ENCODE measurements at places on chromosomes 4 and X. TPM values are rescaled to one million over a fixed set of nuclear protein-coding genes. Genes with fewer than 3 reads are reported as not detected.

- DNase-seq, result no peak
Observed at GRCh38 chr4:83025563-83025962, 9.4 kb upstream of the COPS4 start.

Gene RHOXF1
- polyA plus RNA-seq, result not detected

DNA sequence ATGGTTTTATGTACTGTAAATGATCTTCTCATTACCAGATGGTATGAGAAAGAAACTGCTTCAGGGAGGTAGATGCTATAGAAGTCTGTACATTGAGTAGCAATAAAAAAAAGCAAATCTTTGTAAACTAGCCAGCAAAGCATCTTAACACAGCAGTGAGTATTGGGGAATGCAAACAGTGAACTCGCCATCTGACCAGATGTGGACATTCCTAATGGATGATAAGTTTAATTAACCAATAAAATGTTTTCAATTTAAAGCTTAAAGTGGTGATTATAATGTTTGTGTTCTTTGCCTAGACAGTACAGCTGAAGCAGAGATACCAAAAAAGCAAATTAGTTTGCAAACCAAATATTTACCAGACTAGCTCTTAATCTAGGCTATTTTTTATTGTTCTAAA is 1144.2 kb downstream of the FAT4 start:
- no peak for DNase-seq

GRCh38 chrX:27890611-27891010 is 82.8 kb downstream of the MAGEB10 start:
- DNase-seq, result no peak

- no peak for DNase-seq
Observed at GRCh38 chr4:74056858-74057562, 18.5 kb upstream of the CXCL3 start.

- DNase-seq, result no peak
Observed at GRCh38 chr4:126800575-126801141, 832.1 kb upstream of the INTU start.

DNA sequence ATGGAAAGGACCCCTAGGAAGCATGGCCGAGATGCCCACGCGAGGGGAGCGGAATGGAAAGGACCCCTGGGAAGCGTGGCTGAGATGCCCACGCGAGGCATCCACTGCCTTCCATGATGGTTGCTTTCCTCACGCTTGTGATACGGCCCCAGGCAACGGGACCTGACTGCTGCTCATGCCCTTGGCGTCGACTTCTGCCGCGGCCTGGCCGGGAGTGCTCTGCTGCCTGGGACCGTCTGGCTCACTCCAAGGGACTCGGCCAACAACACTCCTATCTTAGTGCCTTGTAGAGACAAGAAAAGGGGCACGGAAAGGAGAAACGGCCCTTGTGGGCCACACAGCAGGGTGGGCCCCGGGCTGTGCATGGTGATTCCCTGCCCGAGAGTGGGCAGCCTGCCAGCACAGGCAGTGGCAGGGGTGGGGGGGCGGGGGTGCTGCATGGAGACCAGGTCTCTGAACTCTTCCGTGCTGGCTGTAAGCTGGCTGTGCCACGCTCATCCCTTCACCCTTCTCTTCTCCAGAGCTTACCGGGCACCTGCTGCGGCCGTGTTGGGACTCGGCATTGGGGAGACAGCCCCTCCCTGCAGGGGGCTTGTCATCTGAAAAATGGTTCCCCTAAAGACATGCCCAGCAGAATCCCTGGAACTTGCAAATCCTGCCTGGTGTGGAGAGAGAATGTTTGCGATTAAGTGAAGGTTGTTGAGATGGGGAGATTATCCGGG is 38.6 kb upstream of the HMX1 start:
- DNase-seq, result no peak

DNA sequence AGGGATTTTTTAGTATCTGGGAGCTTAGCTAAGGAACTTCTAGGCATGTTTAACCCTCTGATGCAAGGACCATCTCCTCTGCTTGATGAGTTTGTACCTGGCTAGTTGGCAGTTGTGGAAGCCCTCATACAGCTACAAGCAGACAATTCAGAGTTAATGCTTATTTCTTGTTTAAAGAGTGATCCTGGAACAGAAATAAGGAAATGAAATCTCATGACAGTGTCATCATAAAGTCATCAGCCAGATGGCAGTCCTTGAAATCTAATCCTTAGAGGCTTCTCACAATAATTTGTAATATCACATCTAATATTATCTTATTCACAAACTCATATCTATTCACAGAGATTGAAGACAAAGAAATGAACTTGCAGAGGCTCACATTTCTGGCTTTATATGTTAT is 581.6 kb upstream of the FTHL17 start:
- no peak for DNase-seq

Gene FGB
- polyA plus RNA-seq, result not detected

Gene CTAG1B
- polyA plus RNA-seq, result not detected

Gene PCDH7
- 0.04 TPM for polyA plus RNA-seq

- DNase-seq, result no peak
Observed at GRCh38 chr4:144649646-144650045, 3.7 kb downstream of the HHIP start.

- DNase-seq, result no peak
Observed at GRCh38 chrX:18789916-18790315, 82.5 kb downstream of the PPEF1 start.

Gene SPIN3
- 2.5 TPM for polyA plus RNA-seq

DNA sequence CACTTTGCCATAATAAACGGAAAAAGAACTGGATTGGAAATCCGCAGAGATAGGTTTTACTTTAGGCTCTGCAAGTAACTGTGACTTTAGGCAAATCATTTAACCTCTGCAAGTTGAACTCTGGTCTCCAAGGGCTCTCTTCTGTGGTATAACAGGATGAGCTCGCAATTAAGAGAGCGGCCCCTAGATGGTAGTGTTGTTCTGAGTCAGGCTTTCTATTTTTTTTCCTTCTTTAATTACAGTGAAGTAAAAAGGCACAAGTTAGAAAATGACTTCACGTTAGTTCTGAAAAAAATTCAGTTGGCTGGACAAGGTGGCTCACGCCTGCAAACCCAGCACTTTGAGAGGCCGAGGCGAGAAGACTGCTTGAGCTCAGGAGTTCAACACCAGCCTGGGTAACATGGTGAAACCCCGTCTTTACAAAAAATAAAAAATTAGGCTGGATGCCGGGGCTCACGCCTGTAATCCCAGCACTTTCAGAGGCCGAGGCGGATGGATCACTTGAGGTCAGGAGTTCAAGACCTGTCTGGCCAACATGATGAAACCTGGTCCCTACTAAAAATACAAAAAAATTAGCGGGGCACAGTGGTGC is 18.0 kb downstream of the RPS3A start:
- no peak for DNase-seq

Gene NIPAL1
- 1.3 TPM for polyA plus RNA-seq

DNA sequence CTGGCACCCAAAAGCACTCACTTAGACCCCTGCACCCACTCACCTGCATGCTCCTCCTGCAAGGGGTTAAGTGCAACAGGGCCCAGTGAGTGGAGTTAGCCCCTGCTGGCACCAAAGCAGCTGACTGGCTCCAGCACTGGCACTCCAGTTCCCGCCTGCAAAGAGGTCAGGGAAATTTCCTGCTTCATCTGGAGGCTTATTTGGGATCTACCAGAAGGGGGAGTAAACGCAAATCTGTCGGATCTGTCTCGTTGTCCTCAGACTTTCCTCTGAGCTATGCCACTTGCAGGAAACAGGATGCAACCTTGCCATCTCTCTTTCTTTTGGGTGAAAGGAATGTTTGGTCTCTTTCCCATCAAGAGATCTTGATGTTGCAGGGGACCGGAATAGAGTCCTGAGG is 435.6 kb downstream of the PCDH10 start:
- DNase-seq, result no peak

DNA sequence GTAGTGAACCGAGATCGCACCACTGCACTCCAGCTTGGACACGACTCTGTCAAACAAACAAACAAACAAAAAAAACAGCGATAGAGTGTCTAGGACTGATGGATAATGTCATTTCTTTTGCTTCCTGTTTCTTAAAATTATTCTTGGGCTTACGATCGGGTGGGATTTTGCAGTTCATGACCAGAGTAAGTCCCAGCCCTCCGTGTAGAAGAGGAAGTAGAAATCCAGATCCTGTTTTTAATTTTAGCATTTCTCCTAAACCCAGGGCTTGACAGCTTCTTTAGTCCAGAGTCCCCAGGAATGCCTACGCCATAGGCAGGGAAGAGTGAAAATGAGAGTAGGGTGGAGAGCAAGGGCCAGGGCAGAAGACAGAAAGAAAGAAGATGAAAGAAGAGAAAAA is 94.3 kb downstream of the HPRT1 start:
- DNase-seq, result no peak
